CD8-positive, alpha-beta memory T cell (primary cell): ENCODE measurements at places on chromosomes 5 and 9. TPM values are rescaled to one million over a fixed set of nuclear protein-coding genes. Genes with fewer than 3 reads are reported as not detected.
A peak's percentile ranks its signal among the peaks of the same experiment; 100 is the strongest.

DNA sequence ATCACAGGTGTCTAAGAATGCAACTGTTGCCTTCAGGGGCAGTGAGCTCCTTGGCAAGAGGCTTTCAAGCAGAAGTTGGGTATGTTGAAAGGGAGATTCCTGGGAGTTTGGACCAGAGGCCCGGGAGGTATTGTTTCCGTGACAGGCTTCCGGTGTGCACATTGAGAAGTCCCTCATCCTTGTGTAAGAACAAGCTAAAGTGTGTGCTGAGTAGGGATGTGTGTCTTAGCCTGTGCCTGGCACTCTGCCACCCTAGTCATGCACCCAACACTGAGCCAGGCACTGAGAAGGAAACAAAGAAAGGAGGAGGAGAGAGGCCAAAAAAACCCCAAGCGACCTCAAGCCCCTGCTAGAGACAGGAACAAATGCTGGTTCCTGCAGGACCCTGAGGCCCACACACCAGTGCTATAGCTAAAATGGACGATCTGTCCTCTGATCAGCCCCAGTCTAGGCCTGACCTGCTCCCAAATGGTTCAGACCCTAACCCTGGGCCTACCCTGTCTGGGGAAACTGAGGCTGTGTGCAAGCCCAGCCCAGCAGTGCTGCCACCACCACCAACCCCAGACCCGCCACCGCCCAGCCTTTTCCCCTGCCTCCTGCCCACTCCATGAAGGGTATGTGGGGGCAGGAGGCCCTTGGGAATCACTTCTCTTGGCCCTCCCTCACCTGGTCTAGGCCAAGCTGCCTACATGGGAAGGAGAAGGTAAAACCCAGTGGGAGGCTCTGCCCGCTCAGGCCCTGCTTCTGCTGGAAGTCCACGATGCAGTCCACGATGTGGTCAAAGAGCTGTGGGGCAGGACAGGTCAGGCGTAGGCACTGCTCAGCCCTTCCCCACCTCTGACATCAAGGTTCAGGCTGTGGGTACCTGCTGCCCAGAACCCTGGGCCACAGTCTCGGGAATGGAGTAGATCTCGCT lies 12.6 kb downstream of the HK3 start:
- DNase-seq: no peak

DNA sequence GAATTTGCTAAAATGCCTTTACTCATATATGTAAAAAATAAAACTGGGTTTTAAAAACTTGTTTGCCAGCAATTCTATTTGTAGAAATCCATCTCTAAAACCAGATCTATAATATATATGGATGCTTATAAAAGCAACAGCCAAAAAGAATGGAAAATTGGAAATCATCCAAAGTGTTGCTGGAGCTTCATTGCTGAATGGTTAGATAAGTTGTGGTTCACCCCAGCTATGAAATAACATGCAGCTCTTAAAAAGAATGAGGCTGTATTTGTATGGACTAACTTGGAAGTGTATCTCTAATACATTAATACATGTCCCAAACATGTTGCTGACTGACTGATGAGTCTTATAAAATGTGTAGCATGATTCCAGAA lies 76.2 kb downstream of the STK10 start:
- no peak for DNase-seq

- DNase-seq: peak; percentile 6
Observed at GRCh38 chr9:90142580-90142979, 500.0 kb downstream of the DIRAS2 start.

DNA sequence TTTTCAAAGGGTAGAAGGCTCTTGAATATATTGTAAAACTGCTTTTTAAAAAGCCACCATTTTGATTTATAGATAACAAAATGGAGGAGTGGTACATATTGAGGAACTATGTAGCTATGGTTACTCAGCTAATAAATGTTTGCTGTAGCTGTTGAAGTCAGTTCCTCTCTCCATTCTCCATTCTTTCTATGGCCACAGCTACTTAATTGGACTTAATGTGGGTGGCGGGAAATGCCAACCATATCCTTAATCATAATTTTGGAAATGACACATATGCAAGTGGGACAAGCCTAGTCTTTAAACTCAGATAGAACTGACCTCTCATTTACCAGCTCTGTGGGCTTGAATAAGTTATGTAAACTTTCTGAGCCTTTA lies 10.6 kb downstream of the CDKN2A start:
- no peak for DNase-seq

DNA sequence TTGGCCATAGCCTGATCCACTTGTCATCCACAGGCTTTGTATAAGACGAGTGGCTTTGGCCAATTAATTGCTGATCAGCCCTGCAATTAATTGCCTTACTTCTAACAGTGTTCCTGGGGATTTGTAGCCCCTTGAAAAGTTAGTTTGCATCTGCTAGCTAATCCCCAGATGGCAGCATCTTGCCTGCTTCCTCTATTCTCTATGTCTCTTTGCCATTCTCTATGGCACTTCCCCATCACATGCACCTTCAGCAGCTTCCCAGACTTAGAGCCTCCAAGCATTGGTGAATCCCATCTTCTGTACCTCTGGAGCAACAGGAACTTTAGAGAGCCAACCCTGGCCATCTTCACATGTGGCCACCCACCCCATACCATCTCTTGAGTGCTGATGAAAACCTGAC lies 197.0 kb upstream of the DMAC1 start:
- no peak for DNase-seq

DNA sequence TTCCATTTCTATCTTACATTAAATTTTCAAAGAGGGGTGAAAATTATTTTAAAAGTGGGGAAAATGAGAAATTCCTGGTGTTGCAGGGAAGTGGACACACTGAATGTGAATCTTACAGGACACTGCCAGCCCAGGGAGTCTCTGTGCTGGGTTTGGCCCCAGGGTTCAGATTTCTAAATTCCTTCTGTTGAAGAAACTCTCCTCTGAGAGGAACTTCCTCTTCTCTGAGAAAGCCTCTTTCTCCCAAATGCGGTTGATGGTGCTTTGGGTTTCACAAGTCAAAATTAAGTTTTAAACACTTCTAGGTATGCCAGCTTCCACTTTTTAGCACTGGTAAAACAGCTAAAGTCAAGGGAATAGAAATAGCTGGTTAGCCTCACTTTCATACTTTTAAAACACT lies 317.9 kb upstream of the ITGA1 start:
- DNase-seq: no peak

Gene SLC22A4
- total RNA-seq: 2.6 TPM

DNA sequence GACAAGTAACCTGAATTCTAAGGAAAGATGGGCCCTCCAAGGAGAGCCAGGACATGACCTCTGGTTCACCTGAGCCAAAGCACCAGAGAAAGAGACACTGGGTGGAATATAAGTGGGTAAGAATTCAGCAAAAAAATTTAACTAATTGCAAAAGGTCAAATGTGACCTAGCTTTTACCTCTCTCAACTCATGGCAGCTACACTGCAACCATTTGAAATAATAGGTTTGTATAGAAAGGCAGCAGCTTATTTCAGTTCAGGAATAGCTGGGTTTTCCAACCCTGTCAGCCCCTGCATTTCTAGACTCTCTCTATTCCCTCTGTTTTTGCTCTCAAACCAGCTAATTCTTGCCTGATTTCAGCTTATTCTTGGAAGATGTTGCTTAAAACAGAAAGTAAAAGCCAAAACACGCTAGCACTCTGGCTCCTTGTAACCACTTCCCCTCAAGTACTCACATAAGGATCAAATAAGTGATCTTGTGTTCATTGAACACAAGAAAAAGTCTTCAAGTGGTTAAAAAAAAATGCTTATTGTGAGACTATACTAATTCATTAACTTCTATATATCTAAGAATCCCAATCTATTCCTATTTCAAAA lies 101.1 kb upstream of the NR4A3 start:
- DNase-seq: peak; percentile 5

Gene PCDHGC4
- total RNA-seq: not detected

GRCh38 chr9:83011611-83012010 lies 51.3 kb downstream of the RASEF start:
- no peak for DNase-seq

GRCh38 chr5:14986413-14986812 lies 114.8 kb upstream of the ANKH start:
- DNase-seq: no peak

Gene C9orf57
- total RNA-seq: not detected

Gene ACOT12
- not detected for total RNA-seq

Gene SPINK4
- not detected for total RNA-seq

Gene ADCY2
- not detected for total RNA-seq

Gene FBP2
- not detected for total RNA-seq

DNA sequence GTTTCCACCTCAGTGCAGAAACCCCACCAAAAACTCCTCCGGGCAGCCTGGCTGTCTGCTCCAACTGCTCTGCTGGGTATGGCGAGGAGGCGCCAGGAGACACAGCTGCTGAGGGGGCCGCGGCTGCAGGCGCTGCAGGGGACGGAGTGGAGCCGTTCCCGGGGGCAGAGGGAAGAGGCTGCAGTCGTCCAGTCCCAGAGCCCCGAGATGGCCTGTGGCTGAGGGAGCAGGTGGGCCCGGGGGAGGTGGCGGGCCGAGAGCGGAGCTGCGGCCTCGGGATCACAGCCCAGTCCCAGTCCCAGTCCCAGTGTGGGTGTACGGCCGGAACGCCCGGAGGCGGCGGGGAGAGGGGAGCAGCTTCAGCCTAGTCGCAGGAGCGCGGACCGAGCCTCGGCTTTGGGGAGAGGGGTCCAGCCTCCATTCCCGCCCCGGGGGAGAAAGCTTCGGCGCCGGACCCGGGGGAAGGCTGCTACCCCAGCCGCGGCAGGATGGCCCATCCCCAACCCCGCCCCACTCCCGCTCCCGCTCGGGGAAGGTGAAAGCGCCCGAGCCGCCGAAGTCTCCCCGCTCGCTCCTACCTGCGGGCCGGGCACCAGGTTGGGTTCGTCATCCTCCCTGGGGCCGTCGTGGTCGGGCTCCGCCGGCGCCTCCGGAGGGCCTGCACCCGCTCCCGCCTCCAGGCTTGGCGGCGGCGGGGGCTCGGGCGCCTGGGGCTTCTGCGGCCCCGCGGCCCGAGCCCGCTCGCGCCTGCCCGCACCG lies 513 bp downstream of the FAM193B start:
- no peak for DNase-seq

- DNase-seq: no peak
Observed at GRCh38 chr5:125465703-125466102, 719.3 kb upstream of the ZNF608 start.

GRCh38 chr5:66284588-66285342 lies 140.7 kb downstream of the SREK1 start:
- DNase-seq: no peak

GRCh38 chr9:31034311-31034710 lies 1350.1 kb upstream of the ACO1 start:
- no peak for DNase-seq

Gene SLC25A2
- 0.31 TPM for total RNA-seq

- no peak for DNase-seq
Observed at GRCh38 chr5:112604732-112605630, 132.7 kb upstream of the APC start.

DNA sequence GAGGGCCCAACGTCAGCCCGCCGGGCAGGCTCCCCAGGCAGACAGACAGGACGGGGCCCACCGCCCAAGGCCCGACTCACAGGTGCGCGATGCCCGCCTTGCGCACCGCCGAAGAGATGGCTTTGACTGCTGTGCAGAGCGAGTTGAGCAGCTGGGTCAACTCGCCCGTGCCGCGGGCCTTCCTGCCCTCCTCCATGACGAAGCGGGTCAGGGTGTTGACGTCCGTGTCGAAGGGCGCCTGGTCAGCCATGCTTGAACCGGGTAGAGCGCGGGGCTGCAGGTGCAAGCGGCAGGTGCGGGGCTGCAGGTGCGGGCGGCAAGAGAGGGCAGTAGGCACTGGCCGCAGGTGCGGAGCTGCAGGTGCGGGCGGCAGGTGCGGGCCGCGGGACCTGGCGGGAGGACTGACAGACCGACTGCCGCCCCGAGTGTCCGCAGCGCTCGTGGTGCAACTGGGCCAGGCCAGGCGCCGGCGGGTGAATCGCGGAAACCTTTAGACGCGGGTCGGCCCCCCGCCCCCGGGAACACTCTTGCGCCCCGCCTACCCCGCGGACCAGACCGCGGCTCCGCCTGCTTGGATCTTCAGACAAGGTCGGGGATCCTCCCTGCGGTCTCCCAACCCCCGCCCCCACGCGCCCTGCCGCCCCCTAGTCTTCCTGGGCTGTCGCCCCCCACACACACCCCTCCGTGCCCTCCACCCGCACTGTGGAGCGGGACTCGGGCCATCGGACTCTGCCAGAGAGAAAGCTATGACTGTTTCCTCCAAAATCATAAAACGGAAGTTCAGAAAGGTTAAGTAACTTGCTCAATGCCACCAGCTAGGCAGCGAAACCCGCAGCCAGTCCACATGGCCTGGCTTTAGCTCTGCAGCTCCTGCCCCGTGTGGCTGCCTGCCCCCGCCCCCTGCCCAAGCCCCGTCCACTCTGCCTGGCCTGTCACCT lies at the start of gene FBP1:
Gene FBP1 (minus strand): TSS at position 458 of the 938 bp plus-strand sequence. CDS start 208 bp downstream, at position 250.
- peak; percentile 18 for DNase-seq

Gene PKD2L2
- total RNA-seq: not detected

GRCh38 chr5:180395540-180396274 lies 42.6 kb upstream of the GFPT2 start:
- no peak for DNase-seq

DNA sequence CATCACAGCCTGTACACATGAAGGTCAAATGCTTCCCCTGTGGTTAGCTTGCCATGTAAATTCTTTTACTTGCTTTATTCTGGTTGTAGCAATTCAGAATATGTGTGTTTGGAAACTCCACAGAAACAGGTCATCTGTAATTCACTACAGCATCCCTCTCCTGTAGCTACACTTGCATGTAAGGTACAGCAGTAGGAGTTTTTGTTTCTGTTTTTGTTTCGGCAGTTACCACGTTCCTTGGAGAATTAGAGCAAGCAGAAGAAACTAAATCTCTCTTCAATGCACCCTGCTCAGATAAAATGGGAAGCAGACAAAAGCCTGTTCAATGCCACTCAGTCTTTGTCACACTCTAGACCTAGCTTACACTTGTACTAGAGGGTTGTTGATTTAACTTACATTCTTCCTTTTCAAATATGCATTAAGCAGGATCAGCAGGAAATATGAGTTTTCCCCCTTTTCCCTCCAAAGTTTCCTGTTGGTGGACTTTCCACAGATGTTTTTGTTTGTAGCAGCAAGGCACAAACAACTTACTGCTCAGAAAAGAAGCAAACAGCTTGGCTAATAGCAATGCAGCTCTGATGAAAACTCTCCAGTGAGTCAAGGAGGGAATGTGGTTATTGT lies 80.9 kb downstream of the YIPF5 start:
- DNase-seq: no peak

DNA sequence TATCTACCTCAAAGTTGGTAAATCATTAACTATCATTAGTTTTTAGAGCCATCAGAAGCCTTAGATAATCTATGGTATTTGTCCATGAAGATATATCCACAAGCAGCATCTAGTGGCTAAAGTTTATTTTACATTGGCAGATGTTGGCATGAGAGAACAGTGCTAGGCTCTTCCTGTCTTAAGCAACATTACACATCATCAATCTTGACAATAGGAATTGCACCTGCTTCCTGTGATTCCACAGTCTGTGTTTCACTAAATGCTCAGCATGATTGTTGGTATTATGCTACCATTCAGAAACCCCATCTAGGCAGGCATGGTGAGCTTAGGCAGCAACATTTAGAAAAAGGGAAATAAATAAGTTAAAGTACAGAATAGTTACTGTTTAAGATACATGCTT lies 246.6 kb downstream of the SLCO4C1 start:
- no peak for DNase-seq

GRCh38 chr9:18423791-18424531 lies 50.0 kb upstream of the ADAMTSL1 start:
- no peak for DNase-seq

GRCh38 chr5:34699155-34700077 lies 43.3 kb downstream of the RAI14 start:
- no peak for DNase-seq

Gene TAF11L12
- not detected for total RNA-seq

Gene CCNJL
- total RNA-seq: not detected

- DNase-seq: peak; percentile 48
Observed at GRCh38 chr5:132425009-132425937, 55.8 kb downstream of the SLC22A5 start.
